ENCODE measurements at places on chromosomes 3 and 15.
A peak's percentile ranks its signal among the peaks of the same experiment; 100 is the strongest.

DNA sequence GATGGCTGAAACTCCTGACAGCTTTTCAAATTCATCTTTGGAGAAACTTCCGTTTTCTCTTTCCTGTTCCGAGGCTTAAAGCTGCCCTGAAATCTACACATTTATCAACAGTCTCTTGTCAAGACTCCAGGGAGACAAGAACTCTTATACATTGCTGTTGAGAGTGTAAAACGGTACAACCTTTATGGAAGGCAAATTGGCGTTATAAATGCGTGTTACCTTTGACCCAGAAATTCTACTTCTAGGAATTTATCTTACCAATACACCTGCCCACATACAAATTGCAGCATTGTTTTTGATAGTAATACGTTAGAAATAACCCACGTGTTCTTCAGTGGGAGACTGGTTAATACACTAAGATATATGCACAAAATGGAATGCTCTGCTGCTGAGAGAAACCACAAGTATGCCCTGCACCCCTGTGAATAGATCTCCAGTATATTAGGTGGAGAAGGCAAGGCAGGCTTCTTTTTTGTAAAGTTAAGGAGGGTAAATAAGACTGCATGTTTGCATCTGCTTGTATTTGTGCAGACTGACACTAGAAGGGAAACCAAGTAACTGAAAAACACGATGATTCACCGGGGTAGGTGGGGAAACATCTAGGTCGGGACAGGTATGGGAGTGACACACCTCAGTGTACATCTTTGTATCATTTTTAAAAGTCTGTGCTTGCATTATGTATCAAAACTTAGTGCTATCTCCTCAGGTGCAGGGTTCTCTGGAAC is 97.5 kb downstream of the IGF1R start:
- no peak for DNase-seq

DNA sequence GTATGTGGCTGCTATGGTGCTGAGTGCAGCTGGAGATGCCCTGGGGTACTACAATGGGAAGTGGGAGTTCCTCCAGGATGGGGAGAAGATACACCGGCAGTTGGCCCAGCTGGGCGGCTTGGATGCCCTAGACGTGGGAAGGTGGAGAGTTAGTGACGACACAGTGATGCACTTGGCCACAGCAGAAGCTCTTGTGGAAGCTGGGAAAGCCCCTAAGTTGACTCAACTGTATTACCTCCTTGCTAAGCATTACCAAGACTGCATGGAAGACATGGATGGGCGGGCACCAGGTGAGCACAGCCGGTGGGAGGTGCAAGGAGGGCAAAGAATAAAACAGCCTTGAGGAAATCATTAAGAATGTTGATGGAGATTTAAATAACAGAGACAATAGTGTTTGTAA is 2.9 kb downstream of the ADPRH start:
- peak; percentile 17 for DNase-seq

DNA sequence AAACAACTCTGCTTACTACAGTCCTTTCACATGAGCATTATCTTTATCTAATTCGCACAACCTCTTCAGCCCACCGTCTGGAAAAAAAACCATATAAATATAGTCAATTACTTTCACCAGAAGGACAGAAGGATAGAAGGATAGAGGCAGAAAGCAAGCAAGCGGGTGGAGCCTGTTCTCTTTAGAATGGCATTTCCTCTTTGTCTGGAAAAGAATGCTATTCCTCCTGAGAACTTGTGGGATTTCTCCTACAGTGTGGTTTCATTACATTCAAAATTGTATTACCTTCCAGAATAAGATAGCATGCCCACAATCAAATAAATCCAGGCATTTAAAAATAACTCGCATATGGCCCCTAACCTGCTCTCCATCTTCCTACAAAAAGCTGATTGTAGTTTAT is 23.1 kb downstream of the SLC30A4 start:
- no peak for DNase-seq

DNA sequence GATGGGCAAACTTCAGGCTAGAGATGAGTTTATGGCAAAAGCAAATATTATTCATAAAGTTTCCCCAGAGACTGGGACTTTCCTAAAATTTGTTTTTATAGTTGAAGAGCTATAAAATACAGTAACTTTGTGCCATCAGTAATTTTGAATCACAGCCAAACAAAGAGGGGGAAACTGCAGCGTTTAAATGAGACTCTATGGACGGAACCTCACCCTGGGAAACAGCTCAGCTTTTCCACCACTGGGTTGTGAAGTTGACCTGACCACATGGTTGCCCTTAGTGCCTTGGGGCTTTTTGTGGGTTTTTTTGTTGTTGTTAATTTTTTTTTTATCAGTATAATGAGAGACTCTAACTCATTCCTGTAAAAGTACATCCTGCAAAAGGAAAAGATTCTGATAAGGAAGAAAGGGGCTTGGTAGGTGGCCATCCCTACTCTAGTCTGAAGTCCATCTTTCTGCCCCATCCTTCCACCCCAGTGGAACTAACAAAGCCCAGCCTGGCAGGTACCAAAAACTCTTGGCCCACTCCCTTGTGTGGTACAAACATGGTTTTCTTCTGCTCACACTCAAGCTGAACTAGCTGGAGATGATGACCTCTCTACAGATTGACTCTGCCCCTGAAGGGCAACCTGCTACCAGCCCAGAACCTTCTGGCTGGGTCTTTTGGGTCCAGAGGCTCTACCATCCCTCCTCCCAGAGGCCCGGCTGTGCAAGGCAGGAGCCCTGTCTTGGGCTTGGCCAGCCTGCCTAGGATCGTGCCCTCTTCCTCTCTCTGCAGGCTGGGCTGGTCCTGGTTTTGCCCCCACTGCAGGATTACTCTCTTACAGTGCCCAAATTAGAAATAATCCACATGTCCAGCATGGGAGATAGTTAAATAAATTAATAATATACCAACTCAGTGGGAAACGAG is 41.2 kb downstream of the RLBP1 start:
- DNase-seq = no peak

- no peak for DNase-seq
These were observed 7.1 kb downstream of the CSPG5 start for GRCh38 chr3:47571391-47572175.

All from stimulated activated CD4-positive, alpha-beta T cell treated with anti-CD3 and anti-CD28 coated beads, Interleukin-2, amount 100 ng/mL, for 4 hours (primary cell).